ENCODE measurements at places on chromosomes 6 and 20.

DNA sequence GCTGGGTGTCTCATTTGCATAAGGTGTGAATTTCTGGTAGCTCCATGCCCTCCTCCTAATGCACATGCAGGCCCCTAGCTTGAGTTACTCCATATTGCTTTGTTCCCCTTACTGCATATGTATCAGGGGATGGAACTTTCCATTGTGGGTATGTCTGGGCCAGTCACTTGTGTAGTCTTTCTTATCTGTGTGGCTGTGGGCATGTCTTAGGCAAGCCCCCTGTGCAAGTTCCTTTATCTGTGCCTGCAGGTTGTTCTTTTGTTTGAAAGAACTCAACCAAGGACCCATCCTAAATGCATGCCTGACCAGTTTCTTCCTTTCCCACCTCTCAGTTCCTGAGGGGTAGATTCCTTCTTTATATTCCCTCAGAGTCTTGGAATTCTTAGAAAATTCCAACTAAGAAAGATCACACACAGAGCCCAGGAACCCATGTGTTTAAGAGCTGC, 23.6 kb downstream of the MBOAT1 start:
- DNase-seq = no peak

DNA sequence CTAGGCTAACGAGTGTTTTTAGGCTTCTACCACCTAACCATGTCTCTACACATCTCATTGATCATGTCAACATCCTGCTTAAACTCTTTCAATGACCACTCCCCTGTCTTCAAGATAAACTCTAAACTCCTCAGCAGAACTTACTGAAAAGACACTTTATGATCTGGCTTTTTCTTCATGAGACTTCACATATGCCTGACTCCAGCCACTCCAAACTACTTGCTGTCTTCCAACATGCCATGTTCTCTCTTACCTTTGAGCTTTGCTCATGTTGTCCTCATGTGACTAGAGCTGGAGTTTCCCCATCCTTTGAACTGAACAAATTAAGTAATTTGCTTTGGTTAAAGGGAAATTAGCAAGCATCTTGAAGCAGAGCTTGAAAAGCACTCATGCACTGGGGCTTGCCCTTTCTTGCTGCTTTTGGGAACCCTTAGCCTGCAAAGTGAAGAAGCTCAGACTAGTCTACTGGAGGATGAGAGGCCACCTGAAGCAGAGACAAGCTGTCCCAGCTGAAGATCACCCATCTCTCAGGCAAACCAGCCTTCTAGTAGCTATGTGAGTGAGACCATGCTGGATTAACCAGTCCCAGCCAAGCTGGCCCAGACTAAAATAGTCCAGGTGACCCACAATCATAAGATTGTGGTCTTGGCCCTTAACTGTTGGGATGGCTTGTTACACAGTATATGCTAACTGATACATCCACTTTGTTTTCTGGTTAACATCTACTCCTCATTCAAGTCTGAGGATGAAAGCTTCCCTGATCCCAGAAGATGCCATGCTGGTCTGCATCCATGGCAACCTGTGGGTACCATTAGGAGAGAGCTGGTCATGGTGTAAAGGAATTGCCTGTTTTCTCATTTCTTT, 235.8 kb downstream of the GMPR start:
- DNase-seq = no peak

- DNase-seq = peak; percentile 85
These were observed 185.5 kb downstream of the COL12A1 start for GRCh38 chr6:75020376-75020775.

DNA sequence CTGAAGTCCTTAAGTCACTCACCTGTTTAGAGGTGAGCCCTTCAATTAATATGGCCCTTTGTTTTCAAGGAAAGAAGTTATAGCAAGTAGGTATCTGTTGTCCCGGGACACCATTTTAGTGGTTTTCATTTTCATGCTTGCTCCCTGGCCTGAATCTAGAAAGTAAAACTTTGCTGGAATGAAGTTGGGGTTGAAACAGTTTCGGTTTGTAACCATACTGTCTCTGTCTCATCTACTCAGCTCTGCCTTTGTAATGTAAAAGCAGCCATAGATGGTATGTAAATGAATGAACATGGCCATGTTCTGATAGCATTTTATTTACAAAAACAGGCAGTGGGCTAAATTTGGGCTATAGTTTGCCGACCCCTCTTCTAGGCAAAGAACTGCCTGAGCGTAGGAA, 64.9 kb upstream of the GNRH2 start:
- no peak for DNase-seq

DNA sequence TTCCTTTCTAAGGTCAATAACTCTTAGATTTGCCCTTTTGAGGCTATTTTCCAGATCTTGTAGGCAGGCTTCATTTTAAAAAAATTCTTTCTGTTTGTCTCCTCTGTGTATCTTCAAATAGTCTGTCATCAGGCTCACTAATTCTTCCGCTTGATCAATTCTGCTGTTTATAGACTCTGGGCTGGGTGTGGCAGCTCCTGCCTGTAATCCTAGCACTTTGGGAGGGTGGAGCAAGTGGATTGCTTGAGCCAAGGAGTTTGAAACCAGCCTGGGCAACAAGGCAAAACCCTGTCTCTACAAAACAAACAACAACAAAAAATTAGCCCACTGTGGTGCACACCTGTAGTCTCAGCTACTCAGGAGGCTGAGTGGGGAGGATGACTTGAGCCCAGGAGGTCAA, 40.0 kb upstream of the SCP2D1 start:
- DNase-seq = no peak

- no peak for DNase-seq
These were observed 8.1 kb upstream of the GTF3C6 start for GRCh38 chr6:110950440-110950839.

- DNase-seq = no peak
These were observed 206.4 kb upstream of the SUPT3H start for GRCh38 chr6:45584127-45584526.

- DNase-seq = no peak
These were observed 55.5 kb upstream of the CCDC167 start for GRCh38 chr6:37555040-37555781.

DNA sequence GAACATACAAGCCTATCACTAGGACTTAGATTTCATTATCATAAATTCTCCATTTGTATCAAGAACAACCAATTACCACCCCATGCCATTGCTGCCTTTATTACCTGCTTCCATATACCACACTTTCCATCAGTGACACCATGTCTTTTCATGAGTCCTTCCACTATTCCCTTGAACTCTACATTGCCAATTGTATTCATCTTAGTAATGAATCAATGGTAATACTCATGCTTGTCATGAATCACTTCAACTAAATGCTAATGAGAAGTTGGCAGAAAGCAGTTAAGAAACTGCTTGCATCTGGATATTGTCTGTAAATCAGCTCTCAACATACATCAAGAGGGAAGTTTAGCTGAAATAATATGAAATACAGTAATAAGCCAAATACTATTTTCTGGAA, 61.2 kb upstream of the RNF217 start:
- no peak for DNase-seq

DNA sequence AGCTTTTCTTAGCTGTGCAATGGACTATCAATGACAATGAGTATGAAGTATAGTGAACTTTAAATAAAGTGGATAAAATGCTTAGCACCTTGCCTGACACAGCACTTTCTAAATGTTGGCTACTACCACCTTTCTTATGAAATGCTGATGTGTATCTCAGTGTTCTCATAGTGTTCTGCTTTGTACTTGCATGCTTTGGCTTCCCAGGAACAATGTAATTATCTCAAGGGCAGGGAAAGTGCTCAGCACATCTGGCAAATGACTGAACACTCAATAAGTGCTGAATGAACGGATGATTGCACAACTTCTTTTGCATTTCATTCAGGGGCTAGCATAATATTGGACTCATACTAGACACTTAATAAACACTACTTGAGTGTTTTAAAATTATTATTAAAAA, 28.2 kb upstream of the NOX3 start:
- no peak for DNase-seq

- no peak for DNase-seq
These were observed 10.6 kb downstream of the TOX2 start for GRCh38 chr20:43925215-43925614.

DNA sequence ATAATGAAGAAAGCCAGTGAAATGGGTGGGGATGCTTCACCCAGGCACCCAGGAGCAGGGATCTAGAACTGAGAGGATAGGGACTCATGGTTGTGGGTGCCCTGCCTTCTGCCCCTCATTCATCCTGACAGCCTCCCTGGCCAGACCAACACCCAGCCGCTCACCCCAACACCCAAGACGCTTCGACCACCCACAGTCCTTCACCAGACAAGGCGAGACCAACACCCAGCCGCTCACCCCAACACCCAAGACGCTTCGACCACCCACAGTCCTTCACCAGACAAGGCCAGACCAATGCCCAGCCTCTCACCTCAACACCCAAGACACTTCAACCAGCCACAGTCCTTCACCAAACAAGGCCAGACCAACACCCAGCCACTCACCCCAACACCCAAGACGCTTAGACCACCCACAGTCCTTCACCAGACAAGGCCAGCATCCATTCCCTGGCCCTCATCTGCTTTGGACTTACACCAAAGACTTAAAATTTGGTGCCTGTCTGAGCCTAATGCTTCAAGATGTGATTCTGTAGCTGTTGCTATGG, 131.5 kb downstream of the ANKRD60 start:
- DNase-seq = no peak

DNA sequence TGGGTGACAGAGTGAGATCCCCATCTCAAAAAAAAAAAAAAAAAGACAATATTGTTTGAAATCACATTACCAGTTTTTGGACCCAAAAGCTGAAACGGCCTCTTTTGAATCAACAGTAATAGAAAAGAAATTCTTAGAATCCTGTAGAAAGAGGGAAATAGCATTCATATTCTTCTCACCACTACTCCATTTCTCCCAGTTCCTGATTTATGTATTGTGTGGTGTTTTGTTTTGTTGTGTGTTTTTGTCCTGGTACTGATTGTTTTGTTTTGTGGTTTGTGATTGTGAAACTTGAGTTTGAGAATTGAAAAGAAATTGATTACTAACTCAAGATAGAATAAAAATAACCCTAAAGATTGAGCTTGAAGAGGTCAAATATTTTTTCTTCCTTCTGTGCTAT, 26.2 kb upstream of the EEF1A1 start:
- no peak for DNase-seq

DNA sequence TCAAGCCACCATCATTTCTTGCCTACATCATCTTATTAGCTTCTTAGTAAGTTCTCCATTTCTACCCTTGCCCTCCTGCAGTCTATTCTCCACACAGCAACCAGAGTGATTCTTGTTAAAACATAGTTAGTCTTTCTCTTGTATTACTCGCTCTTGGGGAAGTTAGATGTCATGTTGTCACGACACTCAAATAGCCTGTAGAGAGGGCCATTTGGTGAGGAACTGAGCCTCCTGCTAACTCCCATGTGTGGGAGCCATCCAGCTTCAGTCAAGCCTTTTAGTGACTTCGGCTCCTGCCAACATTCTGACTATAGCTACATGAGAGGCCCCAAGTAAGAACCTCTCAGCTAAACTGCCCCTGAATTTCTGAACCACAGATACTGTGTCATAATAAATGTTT, 395.4 kb downstream of the CDC5L start:
- DNase-seq = no peak

Data from umbilical cord (tissue), 2 donors.